ENCODE measurements at places on chromosomes 12 and 14.

DNA sequence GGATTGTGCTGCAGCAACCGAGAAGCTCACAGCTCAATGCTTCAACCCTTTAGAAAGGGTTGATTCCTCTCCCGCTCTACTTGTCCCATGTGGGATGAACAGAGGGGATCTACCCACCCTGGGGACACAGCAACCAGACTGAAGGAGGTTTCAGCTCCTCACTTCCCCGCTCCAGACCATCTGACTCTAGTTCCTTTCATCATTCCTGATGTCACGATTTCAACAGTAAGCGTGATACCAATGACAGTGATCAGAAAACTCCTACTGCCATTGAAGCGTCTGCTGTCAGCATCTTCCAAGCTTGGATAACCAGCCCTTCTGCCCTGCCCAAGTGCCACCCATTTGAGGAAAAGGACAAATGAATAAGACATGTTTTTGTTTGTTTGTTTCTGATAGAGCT lies 14.3 kb downstream of the SERPINA1 start:
- DNase-seq: no peak

DNA sequence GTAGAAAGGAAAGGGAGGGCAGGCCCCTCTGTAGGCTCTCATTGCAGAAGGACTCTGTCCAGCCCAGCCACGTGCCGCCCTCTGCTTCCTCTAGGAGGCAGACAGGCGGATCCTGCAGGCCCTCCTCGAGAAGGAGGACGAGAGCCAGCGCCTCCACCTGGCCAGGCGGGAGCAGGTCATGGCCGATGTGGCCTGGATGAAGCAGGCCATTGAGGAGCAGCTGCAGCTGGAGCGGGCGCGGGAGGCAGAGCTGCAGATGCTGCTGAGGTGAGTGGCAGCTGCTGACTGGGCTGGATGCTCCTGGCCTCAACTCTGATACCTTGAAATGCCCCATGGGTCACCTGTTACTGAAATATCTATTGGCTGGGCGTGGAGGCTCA lies 10.9 kb downstream of the TCHP start:
- DNase-seq: no peak

- DNase-seq: no peak
Measured at GRCh38 chr12:76810671-76811419, 46.9 kb downstream of the ZDHHC17 start.

DNA sequence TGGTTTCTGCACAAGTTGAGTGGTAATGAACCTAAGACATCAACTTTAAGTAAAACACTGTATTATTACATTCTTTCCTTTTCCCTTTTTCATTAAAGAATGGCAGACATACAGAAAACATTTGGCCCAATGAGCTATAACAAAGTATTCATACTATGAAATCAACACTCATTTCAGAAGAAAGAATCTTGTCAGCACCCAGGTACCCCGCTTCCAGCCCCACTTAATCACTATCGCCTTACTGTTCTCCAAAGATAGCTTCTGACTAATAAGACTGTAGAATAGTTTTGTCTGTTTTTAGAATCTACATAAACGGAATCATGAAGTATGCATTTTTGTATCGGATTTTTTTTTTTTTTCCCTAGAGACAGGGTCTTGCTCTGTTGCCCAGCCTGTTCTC lies 9.5 kb downstream of the CNTN1 start:
- DNase-seq: no peak

DNA sequence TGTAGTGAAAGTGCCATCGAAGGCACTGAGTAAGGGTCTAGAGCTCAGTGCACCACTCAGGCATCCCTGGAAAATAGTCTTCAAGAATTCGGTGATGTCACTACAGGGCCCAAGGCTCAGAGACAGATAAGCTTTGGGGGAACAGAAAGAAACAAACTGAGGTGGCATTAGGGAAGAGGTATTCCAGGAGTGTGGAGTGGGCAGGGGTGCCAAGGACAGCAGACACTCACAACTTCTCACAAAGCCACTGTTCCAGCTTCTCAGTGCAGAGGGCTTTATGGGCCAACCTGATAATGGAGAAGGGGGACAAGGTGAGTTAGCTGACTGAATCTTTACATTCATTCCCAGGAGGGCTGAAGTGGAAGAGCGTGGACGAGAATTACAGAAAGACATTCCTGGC lies 2.1 kb downstream of the LALBA start:
- DNase-seq: no peak

DNA sequence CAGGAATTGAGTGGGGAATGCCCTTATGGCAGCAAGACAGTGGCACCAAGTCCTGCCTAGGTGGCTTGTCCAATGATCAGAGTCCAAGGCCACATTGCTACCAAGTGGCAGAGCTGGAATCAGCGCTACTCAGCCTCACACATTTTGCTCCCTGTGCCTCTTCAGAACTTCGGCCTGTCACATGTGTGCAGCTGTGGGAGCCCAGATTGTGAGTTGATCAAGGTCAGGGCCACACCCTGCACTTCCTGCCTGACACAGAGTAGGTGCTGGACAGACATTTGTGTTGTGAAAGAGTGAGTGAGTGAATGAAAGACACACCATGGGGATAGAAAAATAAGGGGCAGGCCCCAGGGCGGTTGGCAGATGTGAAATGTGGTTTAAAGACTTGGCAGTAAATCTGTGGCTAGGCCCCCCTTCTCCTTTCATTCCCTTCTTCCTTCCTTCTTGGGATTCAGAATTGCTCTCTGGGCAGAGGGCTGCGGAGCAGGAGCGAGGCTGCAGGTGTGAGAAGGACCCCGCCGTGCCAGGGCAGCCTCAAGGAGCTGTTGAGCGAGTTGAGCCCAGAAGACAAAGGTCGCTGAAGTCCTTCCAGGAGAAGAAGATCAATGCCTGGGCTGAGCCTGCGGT lies 83.5 kb downstream of the SLC25A47 start:
- DNase-seq: no peak

GRCh38 chr12:22850185-22850584 lies 225.2 kb downstream of the ETNK1 start:
- no peak for DNase-seq

GRCh38 chr14:99260587-99261551 lies 11.1 kb downstream of the BCL11B start:
- DNase-seq: no peak

GRCh38 chr14:105602243-105602750 lies 75.9 kb downstream of the TMEM121 start:
- no peak for DNase-seq

- no peak for DNase-seq
Measured at GRCh38 chr12:96502477-96502876, 13.1 kb downstream of the CFAP54 start.

DNA sequence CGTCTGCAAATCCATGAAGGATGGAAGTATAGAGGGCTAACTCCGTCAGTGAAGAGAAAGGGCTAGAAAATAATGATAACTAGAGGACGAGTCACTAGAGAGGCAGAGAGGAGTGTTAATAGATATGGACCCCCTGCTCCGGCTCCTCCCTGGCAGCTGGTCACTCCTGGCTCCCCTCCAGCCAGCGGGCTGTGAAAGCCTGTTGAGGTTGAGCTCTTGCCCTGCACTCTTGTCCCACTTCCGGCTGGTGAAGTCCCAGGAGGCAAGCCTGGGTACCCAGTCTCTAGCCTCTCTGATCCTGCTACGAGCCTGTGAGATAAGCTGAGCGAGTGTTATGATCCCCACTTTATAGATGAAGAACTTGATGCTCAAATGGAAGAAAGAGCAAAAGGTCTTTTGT lies 90.3 kb downstream of the RFX4 start:
- DNase-seq: no peak

DNA sequence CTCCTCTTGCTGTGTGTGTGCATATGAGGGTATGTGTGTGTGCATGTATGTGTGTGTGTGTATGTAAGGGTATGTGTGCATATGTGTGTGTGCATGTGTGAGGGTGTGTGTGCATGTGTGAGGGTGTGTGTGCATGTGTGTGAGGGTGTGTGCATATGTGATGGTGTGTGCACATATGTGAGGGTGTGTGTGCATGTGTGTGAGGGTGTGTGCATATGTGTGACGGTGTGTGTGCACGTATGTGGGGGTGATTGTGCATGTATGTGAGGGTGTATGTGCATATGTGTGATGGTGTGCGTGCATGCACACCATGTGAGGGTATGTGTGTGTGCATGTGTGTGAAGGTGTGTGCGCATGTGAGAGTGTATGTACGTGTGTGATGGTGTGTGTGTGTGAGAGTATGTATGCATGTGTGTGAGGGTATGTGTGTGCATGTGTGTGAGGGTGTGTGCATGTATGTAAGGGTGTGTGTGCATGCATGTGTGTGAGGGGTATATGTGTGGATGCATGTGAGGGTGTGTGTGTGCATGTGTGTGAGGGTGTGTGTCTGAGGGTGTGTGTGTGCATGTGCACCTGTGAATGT lies 15.4 kb downstream of the DAO start:
- no peak for DNase-seq

GRCh38 chr14:58765843-58766242 lies 128.1 kb downstream of the DACT1 start:
- no peak for DNase-seq

DNA sequence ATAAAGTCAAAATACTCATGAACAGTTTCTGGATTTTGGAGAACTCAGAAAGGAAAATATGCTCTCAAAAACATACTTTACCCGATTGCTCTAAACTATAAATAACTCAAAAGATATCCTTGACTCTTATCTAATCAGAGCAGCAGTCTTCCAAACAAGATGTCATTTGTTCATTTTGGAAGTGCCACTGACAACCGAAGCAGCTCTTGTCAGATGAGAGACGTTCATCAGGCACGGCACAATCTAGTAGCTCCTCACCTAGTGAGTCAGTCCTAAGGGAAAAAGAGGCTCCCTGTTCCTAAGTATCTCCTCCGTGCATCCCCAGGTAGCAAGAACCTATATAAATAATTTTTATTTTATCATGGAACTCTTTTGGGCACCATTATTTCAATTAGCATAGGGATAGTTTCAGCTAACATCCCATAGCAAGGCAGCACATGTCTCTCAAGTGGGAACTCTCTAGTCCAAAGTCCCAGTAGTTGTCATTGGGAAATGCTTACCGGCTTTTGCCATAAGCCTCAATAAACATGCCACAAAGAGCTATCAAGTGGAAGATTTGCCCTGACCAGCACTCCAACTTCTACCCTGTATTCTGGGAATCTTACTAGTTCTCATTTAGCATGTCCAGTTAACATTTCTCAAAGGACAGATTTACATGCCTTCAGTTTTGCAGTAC lies 14.1 kb upstream of the TMEM263 start:
- no peak for DNase-seq

- DNase-seq: no peak
Measured at GRCh38 chr12:48678551-48679185, 3.4 kb downstream of the KANSL2 start.

DNA sequence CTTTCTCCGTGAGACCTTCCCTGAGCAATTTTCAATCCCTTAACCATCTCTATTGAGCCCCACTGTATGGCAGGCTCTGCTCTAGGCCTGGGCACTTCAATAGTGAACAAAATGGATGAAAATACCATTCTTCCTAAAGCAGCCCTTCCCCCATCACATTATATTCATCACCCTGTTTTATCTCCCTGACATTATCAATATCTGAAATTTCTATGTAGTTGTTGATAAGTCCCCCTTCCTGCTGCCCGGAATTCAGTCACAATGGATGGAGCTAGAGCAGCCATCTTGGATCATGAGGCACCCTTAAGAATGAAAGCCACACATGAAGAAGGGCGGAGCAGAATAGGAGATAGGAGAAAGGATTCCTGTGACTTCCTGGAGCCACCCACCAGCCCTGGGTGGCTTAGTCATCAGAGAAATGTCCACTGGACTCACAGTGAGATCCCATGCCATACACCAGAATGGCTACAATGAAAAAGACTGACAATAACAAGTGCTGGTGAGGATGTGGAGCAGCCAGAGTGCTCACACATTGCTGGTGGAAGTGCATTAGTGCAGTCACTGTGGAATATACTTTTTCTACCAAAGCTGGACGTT lies 33.9 kb downstream of the SCARB1 start:
- DNase-seq: no peak

DNA sequence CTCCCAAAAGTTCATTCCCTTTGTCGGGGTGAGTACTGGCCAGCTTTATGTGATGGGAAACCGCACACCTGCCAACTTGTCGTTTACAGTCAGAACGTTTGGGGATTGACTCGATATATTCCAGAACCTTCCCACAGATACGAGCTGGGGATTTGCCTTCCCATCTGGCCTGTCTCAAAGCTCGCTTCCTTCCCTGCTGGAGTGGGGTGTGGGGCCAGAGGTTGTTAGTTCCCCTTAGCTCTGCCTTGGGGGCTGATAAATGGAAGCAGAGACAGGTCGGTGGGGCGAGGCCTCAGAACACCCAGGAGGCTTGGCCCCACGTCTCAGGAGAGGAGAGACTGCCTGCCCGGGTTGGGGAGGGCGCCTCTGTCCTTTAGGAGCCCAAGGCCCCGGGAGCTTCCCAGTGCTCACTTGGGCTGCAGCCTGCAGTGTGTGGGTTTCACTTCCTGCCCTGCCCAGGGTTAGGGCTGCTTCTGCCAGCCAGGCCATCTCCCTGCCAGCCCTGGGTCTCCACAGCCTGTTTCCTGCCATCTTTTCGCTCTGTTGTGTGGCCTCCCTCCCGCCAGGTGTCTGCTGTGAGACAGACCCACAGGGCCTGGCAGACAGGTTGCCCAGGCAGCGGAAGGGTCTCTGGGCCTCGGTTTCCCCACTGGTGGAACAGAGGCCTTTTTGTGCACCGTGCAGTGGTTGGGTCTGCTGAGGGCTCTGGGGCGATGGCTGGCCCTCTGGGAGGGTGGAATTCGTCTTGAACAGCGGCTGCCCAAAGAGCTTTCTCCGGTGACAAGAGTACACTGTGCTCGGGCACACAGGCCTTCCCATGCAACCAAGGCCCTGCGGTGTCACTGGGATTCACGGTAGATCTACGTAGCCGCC lies 8.1 kb upstream of the TEX22 start:
- DNase-seq: no peak

DNA sequence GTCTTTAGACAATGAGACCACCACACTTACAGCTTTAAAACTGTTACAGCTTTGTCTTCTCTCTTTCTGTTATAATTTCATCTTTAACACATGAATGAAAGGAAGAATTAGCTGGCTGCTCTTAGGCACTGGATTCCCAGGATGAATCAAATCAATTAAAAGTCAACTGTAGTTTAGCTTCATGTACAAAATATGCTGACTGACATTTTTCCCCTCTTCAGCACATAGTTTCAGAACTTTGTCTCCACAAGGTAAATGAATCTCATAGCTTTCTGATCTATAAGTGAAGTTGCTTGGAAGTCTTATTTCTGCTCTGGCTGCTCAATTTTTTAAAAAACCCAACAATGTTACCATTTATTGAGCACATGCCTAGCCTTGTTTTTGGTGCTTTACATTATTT lies 293.8 kb downstream of the GRIN2B start:
- DNase-seq: no peak

DNA sequence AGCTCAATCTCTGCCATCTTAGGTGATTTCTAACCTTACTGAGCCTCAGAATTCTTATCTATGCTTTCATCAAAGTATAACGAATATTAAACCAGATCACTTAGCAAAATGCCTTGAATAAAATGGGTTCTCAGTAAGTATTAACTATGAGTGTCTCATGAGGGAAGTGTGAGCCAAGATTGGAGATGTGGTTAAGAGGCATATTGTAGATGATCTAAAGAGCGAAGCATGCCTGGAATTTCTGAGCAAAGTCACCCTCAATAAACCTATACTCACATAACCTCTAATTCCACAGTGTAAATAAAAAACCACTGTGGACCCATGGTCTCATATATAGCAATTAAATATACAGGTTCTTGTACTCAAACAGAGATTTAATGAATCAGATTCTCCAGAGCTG lies 193.1 kb upstream of the FSCB start:
- DNase-seq: no peak
